Sigmoid colon (tissue), 7 donors: ENCODE measurements at places on chromosomes 11 and 22. TPM values are rescaled to one million over a fixed set of nuclear protein-coding genes. Genes with fewer than 3 reads are reported as not detected.

- H3K4me3 ChIP-seq: no peak overlapping the region
- no peak for DNase-seq
- H3K27ac ChIP-seq: no peak overlapping the region
- H3K4me1 ChIP-seq: no peaks in the 10 kb centered on the region
Observed at GRCh38 chr11:22792497-22792896, 37.1 kb downstream of the SVIP start.

DNA sequence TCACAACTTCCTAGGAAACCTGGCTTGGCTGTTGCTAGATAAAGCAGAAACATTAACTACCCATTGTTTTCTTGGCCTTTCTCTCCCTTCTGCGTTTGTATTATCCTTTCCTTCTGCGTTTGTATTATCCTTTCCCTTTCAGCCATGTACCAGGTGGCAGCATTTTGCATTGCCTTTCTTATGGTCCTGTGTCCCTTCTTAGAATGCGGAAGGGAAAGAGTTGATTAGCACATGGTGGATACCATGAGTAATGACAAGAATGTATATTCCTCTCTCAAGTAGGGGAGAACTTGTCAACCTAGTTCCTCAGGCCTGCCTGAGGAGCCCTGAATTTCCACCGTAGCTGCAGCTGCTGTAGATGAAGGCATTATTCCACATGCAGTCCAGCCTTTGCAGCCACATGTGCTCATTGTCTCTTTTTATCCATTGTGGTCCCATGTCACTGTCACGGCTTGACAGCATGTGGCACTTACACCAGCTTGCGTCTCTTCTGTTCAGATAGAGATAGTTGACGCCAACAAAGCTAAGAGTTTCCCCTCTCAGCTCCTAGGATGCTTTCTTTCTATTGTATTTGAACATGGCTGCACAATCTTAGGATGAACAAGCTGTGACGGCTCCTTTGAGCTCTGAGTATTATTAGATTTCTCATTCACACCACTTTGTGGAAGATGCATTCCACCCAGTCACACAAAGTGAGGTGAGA lies 44.8 kb downstream of the SLN start:
- H3K36me3 ChIP-seq: no peaks in the 10 kb centered on the region
- DNase-seq: no peak
- H3K4me3 ChIP-seq: no peak overlapping the region
- H3K27me3 ChIP-seq: no peaks in the 10 kb centered on the region
- no peak overlapping the region for H3K27ac ChIP-seq

DNA sequence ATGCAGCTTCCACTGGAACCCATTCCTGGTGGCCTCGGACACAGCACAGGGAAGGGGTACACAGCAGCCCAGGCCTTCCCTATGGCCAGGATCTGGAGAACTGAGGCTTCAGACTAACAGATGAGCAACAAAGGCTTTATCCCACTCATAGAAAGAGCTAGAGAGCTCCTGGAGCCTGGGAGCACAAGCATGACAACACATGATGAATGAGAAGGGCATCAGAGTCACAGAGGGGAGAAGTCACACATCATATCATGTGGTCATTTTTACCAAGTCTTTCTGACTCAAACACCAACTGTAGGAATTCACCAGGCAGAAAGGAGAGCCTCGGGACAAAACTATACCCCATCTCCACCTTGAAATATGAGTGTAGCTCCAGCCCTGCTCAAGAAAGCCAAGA lies 43.2 kb downstream of the NRXN2 start:
- no peaks in the 10 kb centered on the region for H3K36me3 ChIP-seq
- no peak overlapping the region for H3K4me3 ChIP-seq
- H3K27me3 ChIP-seq: no peaks in the 10 kb centered on the region

- no peak overlapping the region for H3K27ac ChIP-seq
- H3K27me3 ChIP-seq: no peaks in the 10 kb centered on the region
- H3K36me3 ChIP-seq: peaks cover 4% of the 10 kb centered on the region
- DNase-seq: no peak
Observed at GRCh38 chr11:44146931-44147330, 51.5 kb downstream of the EXT2 start.

- H3K4me1 ChIP-seq: peaks cover 12% of the 10 kb centered on the region
- H3K4me3 ChIP-seq: no peak overlapping the region
- no peak for DNase-seq
Observed at GRCh38 chr11:47928426-47928825, 51.9 kb upstream of the PTPRJ start.

GRCh38 chr11:82034527-82034926 lies 699.1 kb downstream of the FAM181B start:
- no peak overlapping the region for H3K27ac ChIP-seq
- H3K27me3 ChIP-seq: no peaks in the 10 kb centered on the region
- H3K4me3 ChIP-seq: no peak overlapping the region
- no peaks in the 10 kb centered on the region for H3K4me1 ChIP-seq

- DNase-seq: no peak
- H3K4me1 ChIP-seq: peaks cover 21% of the 10 kb centered on the region
- H3K27me3 ChIP-seq: no peaks in the 10 kb centered on the region
Observed at GRCh38 chr11:952406-953385, 27.0 kb downstream of the AP2A2 start.

DNA sequence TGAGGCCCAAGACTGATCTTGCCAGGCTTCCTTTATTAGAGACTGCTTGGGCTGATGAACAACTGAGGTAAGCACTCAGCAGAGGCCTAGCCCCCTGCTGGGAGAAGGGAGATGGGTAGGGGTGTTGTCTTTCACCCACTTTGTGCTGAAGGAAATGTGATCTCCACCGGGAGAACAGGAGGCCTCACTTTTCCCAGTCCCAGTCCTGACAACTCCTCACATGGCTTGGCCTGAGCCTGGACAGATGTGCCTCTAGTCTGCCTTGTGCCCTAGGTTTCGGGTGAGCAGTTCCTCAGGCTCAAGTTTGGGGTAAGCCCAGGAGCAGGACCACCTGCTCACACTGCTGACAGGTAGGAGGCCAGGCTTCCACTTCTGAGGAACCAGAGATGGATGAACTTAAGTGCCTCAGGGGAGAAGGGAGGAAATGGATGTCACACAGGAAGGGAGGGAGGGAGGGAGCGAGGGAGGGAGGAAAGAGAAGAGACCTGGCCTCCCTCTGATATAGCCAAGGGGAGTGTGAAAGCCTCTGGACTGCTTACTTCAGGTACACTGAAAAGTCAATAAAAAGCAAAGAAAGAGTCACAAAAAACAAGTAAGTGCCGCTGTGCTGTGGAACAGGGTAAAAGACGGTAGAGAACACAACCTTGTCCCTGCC lies 8.1 kb downstream of the CLPB start:
- peak; percentile 35 for DNase-seq
- H3K36me3 ChIP-seq: no peaks in the 10 kb centered on the region
- no peak overlapping the region for H3K27ac ChIP-seq
- H3K4me3 ChIP-seq: no peak overlapping the region

DNA sequence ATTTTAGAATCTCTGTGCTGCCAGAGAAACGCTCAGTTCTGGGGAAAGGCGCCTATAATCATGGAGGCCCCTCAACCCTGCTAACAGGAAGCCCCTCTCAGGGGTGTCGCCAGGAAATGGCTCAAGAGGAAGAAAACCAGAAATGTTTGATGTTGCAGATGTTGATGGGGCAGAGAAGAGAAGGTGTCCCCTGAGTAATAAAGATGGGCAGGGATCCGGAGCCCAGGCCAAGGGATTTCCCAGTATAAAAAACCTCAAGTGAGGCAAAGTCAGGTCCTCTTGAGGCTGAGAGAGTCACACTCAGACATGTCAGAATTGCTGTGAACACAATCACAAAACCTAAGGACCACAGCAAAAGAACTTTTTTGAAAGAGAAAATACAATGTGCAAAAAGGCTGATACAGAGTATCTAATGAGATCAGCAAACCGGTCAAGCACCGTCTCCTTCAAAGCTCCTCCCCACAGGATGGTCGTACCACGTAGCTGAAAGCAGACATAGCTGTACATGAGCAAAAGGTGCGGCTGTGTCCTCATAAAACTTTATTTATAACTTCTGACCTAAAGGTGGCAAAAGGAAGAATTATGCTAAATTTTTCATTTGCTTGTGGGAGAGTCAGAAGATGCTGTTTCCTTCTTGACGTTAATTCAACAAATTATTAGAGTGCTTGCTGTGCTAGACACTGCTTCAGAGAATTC lies 12.2 kb downstream of the MOV10L1 start:
- no peak overlapping the region for H3K4me3 ChIP-seq
- no peak for DNase-seq
- H3K4me1 ChIP-seq: no peaks in the 10 kb centered on the region
- H3K27ac ChIP-seq: no peak overlapping the region
- no peaks in the 10 kb centered on the region for H3K36me3 ChIP-seq

- no peak overlapping the region for H3K4me3 ChIP-seq
- H3K27ac ChIP-seq: no peak overlapping the region
- H3K27me3 ChIP-seq: peaks cover 5% of the 10 kb centered on the region
- H3K36me3 ChIP-seq: no peaks in the 10 kb centered on the region
Observed at GRCh38 chr22:49547751-49548239, 279.9 kb downstream of the BRD1 start.

GRCh38 chr11:115759622-115760460 lies 255.6 kb upstream of the CADM1 start:
- no peaks in the 10 kb centered on the region for H3K36me3 ChIP-seq
- H3K27me3 ChIP-seq: no peaks in the 10 kb centered on the region
- DNase-seq: peak; percentile 68
- H3K4me3 ChIP-seq: peak overlapping the region; percentile 72

GRCh38 chr22:44401783-44402110 lies 89.0 kb upstream of the SHISAL1 start:
- H3K4me1 ChIP-seq: no peaks in the 10 kb centered on the region
- no peak overlapping the region for H3K4me3 ChIP-seq
- H3K27ac ChIP-seq: no peak overlapping the region
- no peak for DNase-seq
- no peaks in the 10 kb centered on the region for H3K36me3 ChIP-seq
- H3K27me3 ChIP-seq: no peaks in the 10 kb centered on the region

DNA sequence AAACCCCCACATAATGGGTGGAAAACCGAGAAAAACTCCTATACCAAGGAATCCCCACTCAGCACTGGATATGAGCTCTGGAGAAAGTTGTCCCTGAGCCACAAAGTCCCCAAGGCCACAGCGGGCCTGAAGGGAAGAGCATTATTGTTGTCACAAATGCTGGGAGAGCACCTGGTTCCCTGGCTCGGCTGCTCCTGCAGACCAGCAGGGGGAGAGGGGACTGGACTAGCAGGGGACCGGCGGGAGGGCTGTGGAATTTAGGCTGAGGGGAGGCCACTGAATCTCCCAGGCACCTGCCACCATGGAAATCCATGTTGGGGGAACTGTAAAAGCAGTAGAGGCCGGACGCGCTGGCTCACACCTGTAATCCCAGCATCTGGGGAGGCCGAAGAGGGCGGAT lies 7.0 kb downstream of the PC start:
- H3K4me3 ChIP-seq: no peak overlapping the region
- H3K4me1 ChIP-seq: no peaks in the 10 kb centered on the region
- H3K36me3 ChIP-seq: no peaks in the 10 kb centered on the region
- H3K27ac ChIP-seq: no peak overlapping the region

DNA sequence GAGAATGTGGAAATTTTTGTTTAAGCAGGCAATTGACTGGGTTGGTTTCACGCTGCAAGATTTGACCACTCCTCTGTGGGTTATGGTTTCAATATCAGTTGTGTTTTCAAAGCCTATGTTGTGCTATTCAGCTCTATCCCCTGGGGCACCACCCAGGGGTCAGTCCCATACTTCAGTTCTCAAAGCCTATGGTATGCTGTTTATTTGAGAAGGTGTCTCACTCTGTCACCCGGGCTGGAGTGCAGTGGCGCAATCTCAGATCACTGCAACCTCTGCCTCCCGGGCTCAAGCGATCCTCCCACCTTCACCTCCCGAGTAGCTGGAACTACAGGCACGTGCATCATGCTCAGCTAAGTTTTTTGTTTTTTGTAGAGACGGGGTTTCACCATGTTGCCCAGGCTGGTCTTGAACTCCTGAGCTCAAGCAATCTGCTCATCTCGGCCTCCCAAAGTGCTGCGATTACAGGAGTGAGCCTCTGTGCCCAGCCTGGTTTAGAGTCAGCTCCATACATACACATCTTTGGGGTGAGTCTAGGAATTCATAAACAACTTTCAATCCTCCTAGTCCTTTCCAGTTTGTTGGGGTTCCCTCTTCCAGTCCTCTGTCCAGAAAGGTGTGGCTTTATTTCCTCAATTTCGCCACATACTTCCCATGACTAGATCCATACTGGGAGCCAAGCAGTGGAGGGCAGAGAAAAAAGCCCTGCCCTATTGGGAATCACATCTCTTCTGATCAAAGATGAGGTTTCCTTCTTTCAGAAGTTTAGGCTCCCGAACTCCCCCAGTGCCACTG lies 35.0 kb upstream of the MAPK1 start:
- no peak overlapping the region for H3K4me3 ChIP-seq
- no peak overlapping the region for H3K27ac ChIP-seq
- no peaks in the 10 kb centered on the region for H3K4me1 ChIP-seq
- DNase-seq: no peak

DNA sequence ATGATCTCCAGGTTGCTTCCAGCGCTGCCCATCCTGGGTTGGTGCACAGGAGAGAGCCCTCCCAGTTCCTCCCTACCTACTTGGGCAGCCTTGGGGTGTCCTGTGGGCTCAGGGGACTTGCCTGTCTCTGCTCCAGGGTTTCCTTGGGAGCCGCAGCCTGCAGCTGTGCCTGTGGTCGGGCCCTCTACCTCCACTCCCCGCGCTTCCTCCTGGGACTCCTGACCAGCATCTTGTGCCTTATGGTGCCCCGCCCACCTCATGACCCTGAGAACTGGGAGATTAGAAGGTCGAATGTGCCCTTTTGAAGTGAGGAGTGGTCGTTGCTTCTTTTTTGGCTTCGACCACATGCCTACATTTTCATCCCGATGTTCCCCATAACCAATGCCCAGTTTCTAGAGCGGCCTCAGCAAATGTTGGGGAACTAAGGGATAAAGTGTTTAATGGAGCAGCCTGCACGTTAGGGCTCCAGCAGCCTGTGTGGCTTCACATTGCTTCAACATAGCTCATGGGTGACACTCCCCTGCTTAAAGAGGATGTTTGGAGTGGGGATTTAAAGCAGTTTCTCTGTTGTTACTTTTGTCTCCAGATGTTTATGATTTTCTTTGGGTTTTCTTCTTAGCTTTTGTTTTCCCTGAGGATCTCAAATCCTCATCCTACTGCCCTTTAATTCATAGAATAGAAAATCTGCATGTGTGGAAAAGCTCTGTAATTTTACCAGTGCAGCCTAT lies 248.8 kb downstream of the TBC1D22A start:
- H3K27ac ChIP-seq: no peak overlapping the region
- peak; percentile 40 for DNase-seq
- no peak overlapping the region for H3K4me3 ChIP-seq

- peaks cover 43% of the 10 kb centered on the region for H3K36me3 ChIP-seq
- no peak overlapping the region for H3K4me3 ChIP-seq
- no peaks in the 10 kb centered on the region for H3K27me3 ChIP-seq
- no peak for DNase-seq
Observed at GRCh38 chr11:130144861-130145281, 14.7 kb upstream of the ST14 start.

- peak overlapping the region; percentile 97 for H3K27ac ChIP-seq
- peak; percentile 91 for DNase-seq
Observed at GRCh38 chr11:64856382-64857227, 12.2 kb upstream of the CDC42BPG start.

Gene TIGD3
- 0.14 TPM for total RNA-seq

Gene TESMIN
- total RNA-seq: not detected

Gene NXPE2
- total RNA-seq: 0.36 TPM

Gene OR51B4
- not detected for total RNA-seq

Gene OR51B2
- total RNA-seq: 0.66 TPM

Gene DSCAML1
- 7.5 TPM for total RNA-seq
